ENCODE measurements at places on chromosomes 12 and 14.

DNA sequence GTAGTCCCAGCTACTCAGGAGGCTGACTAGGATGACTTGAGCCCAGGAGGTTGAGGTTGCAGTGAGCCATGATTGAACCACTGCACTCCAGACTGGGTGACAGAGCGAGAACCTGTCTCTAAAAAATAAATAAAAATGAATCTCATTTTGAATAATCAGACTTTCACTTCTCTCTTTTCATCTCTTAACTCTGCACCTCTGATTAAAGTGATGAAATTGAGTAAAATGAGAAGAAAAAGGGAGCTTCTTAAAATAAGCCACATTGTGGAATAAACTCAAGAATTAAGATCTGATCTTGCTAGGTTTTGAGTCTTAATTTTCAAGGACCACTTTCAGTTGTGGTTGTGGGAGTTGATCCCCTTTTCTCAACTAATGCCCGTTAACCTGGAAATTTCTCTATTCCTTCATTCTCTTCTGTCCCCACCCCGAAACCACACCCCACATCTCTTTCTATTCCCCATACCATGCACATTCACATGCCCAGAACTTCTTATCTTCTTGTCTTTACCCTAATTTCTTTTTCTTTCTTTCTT is 70.9 kb upstream of the ETV6 start:
- no peak for DNase-seq

GRCh38 chr14:27181333-27181732 is 583.5 kb upstream of the NOVA1 start:
- no peak for DNase-seq

DNA sequence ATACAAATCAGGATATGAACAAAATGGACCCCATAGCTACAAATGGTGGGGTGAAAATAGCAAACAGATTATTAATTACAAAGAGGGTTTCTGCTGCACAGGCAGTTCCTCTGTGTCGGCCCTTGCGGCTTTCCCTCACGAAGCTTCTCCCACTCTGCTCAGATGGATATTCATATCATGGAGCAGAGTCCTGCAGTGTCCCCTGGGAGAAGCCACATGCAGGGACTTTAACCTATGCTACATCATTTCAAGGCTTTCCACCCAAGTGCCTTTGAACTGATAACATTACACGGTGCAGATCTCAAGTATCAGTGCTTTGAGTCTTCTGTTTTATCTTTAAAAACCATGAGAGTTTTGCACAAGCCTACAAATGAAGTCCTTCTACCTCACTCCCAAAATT is 229.1 kb downstream of the PPM1H start:
- DNase-seq, result no peak

DNA sequence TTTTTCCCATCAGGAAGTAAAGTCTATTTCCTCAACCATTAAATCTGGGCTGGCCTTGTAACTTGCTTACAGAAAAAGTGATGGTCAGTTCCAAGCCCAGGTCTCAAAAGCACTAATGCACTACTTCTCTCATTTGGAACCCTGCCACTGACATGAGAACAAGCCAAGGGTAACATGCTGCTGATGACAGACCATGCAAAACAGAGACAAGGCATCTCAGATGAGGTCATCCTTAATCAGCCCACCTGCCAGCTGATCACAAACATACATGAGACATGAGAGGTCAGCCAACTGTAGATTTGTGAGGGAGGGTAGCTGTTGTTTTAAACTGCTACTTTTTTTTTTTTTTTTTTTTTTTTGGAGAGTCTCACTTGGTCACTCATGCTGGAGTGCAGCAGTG is 16.2 kb downstream of the TWF1 start:
- DNase-seq, result no peak

DNA sequence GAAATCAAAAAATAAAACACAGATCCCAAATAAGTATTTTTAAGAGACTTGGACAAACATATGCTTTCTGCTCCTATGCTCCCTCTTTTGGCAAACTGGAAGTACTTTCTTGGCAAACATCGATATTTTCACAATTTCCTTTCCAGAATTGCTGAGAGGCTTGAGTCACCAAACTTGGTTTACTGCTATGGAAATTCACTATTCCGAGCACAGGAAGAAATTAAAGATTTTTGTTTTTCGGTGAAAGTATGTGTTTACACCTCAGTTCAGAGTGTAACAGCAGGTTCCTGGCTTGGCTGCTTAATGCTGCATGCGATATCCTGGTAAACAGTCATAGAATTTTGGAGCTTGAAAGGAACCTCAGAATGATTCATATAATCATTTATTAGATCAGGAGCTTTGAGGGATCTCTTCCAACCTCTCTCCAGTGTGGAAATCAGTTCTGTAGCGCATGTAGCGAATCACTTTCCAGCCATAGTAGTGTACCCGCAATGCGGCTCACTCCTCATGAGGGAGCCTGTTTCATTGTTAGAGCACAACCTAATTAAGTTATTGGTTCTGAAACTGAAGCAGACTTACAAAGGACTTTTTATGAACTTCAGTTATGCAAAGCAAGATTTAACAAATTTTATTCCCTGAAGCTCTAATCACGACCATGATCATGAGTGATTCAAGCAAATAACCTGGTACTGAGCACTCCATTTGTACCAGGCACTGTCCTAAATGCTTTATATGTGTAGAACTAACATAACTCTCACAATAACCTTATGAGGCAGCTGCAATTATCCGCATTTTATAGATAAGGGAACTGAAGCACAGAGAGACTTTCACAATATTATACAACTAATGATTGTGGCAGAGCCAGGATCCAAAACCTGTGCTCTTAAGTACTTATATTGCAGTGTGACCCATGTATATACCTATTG is 56.4 kb upstream of the ATP2A2 start:
- DNase-seq, result no peak

DNA sequence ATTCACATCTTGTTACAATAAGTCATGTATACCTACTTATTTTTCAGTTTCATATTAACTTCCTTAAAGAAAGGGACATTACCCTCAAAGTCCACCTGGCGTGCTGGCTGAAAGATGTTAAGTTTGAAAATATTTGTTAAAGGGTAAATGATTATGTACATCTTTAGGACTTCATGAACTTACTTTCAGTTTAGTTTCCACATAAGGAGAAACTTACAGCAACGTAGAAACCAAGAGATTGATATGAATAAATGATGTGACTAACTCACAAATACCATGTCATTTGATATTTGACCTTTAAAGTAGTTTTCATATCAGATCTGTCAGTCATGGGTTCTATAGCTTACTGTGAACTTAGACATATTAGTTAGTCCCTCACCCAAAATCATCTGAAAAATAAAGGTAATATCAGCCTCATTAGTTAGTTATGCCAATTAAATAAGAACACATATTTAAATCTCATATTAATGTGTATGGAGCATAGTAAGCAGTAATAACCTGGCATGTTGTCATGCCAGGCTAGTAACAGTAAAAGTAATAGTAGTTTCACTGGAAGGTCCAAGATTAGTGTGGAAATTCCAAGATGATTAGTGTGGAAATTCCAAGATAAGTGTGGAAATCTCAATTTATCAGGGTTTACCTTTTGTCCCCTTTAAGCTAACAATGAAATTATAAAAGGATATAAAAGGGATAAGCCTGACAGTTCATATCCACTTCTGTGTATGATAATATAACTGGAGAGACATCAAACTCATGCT is 1.9 kb upstream of the CLEC2D start:
- no peak for DNase-seq

DNA sequence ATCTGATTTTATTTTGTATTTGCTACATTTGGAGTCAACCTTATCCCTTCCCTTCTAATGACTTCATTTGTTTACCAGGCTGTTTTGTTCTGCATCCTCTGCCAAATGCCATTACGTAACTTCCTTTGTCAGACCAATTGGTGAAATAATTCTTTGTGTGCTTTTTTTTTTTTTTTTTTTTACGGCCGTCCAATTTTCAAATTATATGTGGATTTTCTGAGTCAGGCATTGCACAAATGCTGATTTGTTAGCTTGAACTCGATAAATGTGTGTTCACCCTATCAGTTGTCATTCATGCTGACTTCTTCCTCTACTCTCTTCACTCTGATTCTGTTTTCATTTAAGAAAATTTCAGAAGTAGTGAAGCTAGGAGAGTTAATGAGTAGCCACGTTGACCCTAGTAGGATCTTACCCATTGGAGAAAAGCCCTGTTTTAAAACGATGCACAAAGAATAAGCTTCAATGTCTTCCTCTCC is 386.2 kb downstream of the DIO2 start:
- DNase-seq, result no peak

DNA sequence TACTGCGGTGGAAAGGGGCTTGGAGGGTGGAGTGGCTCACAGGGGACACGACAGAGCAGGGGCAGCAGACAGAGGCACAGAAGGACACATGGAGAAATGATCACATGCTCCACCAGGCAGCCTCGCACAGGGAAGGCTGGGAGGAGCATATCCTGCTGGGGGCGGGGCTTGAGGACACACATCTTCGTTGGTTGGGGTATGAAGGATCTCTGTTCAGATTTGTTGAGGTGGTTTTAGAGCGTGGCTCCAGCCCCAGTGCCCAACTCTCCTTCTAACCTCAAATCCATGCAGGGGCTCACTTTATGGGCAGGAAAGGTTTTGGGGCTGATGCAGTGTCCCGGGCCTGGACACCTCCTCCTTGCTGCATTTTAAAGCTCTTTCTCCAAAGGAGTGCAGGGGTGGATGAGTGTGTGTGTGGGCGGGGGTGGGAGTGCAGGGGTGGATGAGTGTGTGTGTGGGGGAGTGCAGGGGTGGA is 733 bp upstream of the P3H3 start:
- no peak for DNase-seq

DNA sequence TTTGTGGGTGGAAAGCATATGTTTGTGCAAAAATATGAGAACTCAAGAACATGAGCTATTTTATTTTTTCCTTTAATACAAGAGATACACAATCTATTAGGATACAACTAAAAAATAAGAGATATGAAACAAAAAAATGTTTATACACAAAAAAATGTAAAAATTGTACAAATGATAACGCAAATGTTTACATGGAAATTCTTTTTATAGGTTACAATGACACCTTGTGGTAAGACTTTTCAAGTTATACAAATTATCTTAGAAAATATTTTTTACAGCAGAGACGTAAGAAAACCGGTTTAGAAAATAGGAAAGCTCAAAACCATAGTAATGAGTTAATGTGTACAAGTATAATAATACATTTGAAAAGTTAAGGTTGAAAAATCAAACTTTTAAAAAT is 25.5 kb downstream of the CEP83 start:
- no peak for DNase-seq

GRCh38 chr12:77560714-77561113 is 270.0 kb upstream of the NAV3 start:
- no peak for DNase-seq

DNA sequence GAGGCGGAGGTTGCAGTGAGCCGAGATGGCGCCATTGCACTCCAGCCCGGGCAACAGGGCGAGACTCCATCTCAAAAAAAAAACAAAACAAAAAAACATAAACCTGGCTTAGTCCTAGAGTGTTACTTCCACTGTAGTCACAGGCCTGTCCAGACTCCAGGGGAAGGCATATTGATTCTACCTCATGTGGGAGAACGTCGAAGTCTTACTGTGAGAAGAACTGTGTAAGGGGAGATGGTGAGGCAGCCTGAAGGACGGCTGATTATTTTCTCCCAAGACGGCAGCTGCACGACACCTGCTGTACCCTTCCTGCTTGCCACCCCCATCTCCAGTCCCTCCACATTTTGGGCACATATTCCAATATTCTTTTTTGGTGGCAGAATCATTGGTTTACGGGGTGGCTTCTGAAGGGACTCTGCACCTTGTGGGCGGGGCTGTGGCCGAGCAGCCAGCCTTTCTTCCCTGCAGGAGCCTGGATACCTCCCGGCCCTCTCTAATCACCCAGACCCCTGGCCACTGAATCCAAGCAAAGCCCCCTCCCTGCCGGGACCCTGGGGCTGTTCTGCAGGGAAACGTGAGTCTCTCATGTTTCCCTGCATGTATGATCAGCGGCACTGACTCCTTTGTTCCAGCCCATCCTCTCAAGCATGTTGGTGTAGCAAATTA is 12.2 kb upstream of the KLC1 start:
- DNase-seq, result no peak

- no peak for DNase-seq
Measured at GRCh38 chr12:52444647-52445595, 7.0 kb downstream of the KRT6B start.

DNA sequence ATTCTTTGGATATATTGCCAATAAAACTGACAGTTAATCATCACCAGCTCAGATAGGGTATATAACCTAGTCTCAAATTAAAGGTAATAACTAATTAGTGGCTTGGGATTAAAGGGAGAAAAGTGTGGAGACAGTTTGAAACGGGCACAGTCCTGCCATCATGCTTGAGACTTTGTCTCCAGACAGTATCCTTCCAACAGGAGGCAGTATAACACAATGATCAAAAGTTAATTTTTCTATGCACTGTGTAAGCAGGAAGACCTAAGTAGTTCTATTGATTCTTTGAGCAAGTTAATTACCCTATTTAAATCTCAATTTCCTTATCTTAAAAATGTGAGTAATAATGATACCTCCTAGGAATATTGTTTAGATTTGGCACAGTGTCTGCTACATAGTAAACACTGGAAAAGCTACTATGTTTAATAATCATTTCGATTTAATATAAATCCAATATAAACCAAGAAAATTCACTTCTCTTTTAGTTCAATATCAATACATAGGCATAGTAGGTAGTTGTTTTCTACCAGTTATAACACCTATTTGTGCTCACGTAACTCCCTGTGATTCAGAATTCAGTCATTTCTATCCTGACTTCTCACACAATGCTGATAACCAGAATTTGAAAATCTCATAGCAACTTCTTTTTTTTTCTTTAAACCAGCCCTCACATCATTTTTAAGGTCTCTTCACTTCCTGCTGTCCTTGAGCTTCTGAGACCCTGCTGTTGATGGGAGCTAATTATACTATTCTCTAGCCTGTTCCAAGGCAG is 53.7 kb downstream of the GALNT4 start:
- DNase-seq, result no peak

DNA sequence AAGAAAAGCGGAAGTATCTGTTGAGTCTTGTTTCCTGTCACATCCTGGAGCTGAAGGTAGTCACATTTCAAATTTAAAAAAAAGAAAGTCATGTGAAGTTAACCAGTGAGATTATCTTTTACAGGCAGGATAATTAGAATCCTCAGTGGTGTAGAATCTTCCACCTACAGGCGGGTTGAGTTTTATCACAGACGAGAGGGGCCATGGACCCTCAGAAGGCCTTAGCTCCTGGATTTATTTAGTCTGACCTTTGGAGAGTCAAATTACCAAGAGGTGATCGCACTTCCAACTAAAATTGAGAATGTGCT is 13.0 kb upstream of the GNG2 start:
- no peak for DNase-seq

- DNase-seq, result no peak
Measured at GRCh38 chr12:132074216-132074615, 69.9 kb downstream of the DDX51 start.

- DNase-seq, result no peak
Measured at GRCh38 chr12:127182018-127182417, 1085.0 kb upstream of the TMEM132C start.

GRCh38 chr14:90368946-90369721 is 27.7 kb upstream of the CALM1 start:
- no peak for DNase-seq

GRCh38 chr12:54759751-54760150 is 94.6 kb upstream of the MUCL1 start:
- DNase-seq, result no peak
